Fibroblast of skin of abdomen (primary cell): ENCODE measurements at places on chromosomes 1 and 21.

- peak; percentile 83 for DNase-seq
Observed at GRCh38 chr21:38531591-38531990, 33.3 kb upstream of the ERG start.

GRCh38 chr1:53416269-53416813 lies 42.9 kb upstream of the DMRTB1 start:
- no peak for DNase-seq

DNA sequence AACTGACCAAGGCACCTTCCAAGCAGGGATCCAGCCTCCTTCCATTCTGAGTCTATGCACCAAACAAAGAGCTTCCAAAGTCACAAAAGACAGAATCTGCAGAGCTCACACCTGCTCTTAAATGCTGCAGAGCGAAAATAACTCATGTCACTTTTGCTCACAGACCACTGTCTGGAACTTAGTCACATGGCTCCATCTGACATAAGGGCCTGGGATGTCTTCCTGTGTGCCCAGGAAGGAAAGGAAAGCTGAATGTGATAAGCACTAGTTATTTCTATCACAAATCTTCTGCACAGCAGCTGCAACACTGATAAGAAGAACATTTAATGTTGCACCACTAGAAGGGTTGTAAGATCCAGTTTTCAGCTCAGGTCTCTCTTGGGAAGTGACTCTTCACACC lies 39.5 kb upstream of the SGIP1 start:
- no peak for DNase-seq

DNA sequence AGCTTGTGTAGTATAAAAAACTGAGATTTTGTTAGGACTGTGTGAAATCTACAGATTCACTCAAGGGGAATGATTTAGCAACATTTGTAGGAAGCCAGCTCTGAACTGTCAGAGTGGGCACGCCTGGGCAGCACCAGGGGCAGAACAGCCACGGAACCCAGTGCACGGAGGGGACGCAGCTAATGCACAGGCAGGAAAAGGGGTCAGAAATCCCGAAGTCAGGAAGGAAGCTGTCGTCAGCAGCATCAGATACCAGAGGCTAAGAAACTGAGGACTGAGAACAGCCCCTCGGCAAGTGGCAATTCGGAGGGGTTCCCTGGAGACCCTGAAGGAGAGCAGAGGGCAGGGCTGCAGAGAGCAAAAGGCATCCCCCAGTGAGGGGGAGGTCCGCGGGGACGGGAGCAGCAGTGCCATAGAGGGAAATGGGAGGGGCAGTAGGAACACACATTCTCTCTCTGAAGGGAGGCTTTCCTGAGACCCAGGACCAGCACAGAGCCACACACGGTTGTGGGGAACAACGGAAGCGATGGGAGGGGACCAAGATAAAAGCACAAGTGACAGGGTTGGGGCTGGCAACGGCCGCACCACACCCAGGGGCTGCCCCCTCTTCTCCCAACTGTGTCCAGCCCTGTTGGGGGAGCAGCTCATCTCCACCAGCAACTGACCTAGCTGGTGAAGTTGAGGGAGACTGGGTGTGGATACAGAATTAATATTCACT lies 12.7 kb downstream of the UBE2J2 start:
- no peak for DNase-seq

DNA sequence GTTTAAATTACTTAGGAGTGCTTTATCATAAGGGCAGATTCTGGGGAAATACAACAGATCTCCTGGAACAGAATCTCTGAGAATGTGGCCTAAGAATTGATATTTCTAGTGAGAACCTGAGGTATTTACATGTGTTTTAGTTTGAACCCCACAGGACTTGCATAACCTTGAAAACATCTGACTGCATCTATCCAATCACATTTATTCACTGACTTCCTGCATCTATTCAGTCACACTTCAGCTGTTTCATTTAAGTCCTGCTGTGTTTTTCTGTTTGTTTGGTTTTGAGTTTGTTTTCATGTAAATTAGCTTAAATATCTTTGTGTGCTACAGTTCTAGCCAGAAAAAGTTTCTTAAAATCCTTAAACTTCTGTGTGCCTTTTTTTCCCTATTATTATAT lies 1260.7 kb downstream of the PLA2G4A start:
- peak; percentile 3 for DNase-seq

DNA sequence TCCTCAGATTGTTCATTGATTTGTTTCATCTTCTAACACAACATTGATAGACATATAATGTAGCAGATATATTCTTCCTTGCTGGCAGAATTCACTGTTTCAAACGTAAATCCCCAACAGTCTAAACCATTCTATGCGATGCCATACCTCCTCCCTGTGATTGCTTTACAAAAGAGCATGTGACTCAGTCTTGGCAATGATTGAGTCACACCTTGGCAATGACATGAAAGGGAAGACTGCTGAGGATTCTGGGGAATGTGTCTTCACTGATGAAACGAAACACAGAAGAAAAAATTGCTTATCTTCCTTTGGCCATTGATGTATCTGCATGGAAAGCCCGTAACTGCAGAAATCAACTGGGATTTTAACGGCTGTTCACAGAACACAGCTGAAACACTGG lies 409.6 kb upstream of the ZRANB2 start:
- DNase-seq = peak; percentile 46

DNA sequence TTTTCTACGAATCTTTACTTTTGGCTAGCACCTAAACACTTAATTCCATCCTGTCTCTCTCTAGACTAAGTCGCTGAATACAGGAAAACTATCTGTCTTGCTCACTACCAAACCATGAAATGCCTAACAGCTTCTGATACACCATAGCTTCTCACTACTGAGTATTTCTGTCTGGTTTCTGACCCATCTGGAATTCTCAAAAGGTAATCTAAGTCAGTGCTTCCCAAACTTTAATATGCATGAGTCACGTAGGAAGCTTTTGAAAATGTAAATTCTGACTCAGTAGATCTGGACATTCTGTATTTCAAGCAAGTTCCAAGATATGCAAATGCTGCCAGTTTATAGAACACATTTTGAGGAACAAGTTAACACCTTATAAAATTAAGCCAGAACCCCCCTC lies 9.2 kb upstream of the OVGP1 start:
- DNase-seq = peak; percentile 49

- DNase-seq = no peak
Observed at GRCh38 chr1:168005529-168005928, 68.7 kb upstream of the MPC2 start.

GRCh38 chr1:59751801-59752200 lies 62.9 kb upstream of the HOOK1 start:
- peak; percentile 47 for DNase-seq

GRCh38 chr1:107276247-107276646 lies 135.4 kb downstream of the NTNG1 start:
- DNase-seq = no peak

GRCh38 chr1:82565146-82565545 lies 764.4 kb downstream of the ADGRL2 start:
- peak; percentile 84 for DNase-seq

GRCh38 chr1:11101347-11101746 lies 1.7 kb upstream of the EXOSC10 start:
- no peak for DNase-seq

DNA sequence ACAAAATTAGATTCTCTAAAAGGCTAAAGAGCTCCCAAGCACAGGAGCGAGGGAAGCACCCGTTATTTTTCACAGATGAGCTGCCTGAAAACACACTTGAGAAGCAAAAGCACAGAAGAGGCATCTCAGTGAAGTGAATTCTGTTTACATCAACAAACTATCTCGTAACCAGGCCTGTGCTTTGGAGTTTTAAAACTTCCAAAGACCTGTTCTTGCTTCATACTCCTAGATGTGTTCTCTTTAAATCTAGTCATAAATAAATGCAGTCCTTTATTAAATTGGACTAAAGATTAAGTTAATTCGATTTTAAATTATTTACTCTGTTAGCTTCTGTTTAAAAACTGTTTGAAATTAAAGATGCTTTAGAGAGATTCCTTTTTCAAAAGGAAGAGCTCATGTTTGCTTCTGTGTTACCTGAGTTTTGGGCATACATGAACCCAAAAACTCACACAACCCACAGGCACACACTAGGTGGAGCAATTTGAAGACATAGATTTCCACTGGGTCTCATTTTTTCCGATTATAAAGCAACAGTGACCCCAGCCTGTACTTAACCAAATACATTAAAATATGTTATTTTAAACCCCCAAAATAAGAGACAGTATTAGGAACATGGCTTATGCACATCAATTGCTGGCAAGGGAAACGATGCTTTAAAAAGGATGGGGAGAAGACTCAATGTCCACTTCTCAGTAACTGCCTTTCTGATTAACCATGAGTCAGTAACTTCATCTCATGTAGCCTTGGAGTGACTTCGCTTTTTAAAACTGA lies 648.2 kb downstream of the SMYD3 start:
- peak; percentile 60 for DNase-seq

GRCh38 chr1:196405839-196406238 lies 202.4 kb downstream of the KCNT2 start:
- no peak for DNase-seq

DNA sequence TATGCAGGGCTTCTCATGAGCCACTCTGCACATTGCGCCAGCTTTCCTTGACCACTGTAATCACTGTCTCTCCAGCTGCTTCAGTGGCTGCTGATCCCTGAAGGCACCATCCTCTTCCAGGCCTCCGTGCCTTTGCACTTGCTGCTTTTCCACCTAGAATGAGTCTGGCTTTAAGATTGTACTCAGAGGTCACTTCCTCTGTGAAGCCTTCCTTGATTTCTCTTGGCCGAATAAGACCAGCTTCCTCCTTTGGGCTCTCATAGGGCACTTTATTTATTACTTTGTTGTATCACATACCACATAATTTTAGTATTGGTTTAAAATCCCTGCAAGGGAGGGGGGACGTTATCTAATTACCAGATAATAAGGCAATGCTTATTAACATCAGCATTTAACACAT lies 10.6 kb downstream of the CACNA1E start:
- DNase-seq = no peak

DNA sequence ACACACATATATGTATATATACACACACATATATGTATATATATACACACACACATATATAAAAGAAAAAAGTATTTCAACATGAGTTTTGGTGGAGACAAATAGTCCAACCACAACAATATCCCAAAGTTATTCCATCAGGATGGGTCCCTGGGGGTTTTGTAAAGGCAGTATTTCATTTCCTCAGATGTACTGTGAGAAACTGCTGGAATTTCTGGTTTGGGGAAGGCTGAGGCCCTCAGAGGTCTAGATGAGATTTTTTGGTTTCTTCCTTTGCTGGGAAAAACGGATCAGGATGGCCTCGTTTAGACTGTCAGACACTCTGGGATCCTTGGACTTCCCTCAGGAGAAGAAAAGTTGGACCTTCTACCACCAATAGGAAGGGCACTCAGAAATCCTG lies 36.5 kb upstream of the TENT5B start:
- peak; percentile 22 for DNase-seq

GRCh38 chr1:219296430-219297355 lies 123.0 kb downstream of the LYPLAL1 start:
- no peak for DNase-seq

GRCh38 chr21:29082046-29082815 lies 8.8 kb upstream of the CCT8 start:
- no peak for DNase-seq

GRCh38 chr1:163071405-163072255 lies 2.5 kb downstream of the RGS4 start:
- peak; percentile 87 for DNase-seq

DNA sequence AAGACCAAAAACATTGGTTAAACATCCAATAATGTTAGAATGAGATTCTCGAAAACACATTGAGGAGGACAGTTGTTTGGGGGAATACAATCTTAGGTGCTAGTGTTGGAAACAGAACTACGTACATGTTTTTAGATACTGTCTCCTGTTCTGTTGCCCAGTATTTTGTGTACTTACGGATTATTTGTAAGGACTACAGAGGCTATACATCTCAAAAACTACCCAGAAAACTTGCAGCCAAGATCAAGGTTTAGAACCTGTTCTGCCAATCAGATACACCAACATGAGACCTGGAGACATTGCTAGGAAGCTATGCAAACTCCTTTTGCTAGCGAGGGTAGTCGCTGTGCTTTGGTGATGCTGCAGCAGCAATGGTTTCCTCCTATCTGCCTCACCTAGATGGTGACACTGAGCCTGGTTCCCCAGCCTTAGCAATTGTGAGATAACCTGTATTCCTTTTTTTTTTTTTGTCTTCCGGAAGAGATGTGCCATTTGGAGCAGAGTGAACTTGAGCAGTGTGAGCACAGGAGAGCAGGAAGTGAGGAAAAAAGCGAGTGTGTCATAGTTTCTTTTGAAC lies 21.8 kb downstream of the YBX1 start:
- no peak for DNase-seq

DNA sequence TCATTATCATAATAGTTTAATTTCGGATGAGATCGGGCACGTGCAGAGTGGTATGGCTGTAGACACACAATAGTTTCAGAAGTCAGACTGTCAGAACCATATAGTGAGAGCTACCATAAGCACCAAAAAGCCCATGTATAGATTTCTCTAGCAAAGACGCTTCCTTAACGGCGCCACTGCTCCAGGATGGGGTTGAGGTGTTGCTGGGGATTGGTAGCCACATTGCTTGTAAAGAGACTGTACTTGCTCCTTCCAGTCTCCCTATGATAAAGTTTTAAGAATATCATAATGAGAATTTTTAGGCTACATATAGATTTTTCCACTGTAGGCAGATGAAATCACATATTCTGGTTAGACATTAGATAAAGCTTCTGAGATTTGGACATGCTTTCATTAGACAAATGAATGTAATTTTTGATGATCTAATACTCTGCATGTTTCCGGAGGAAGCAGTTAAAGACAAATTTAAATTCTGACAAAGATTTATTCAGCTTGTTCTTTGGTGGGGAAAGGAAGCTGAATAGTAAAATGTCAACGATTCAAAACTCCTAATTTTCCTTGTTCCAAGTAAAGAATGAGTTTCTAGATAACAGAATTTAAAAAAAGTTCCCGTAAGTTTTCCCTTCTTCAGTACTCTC lies 77.7 kb downstream of the MAP3K7CL start:
- no peak for DNase-seq

GRCh38 chr1:214563881-214564280 lies 12.5 kb upstream of the PTPN14 start:
- DNase-seq = peak; percentile 48

- no peak for DNase-seq
Observed at GRCh38 chr21:27643326-27643725, 676.4 kb upstream of the ADAMTS5 start.

- DNase-seq = no peak
Observed at GRCh38 chr1:183780159-183780558, 24.8 kb upstream of the RGL1 start.

DNA sequence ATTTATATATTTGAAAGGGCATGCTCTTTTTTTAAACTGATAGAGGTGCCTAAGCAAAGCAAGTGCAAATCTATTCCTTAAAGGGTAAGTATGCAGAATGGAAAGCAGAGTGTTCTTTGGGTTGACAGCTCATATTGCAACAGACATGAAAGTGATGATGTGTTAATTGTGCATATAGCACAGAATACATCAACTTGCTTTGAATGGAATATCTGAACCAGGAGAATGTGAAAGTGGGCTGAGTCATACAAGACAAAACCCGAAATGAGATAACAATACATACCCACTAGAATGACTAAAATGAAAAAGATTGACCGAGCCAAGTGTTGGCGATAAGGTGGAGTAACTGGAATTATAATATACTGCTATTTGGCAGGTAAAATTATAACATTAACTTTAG lies 4.3 kb downstream of the CR1 start:
- no peak for DNase-seq
